T-helper 22 cell (primary cell): ENCODE measurements at places on chromosomes 1 and 21.

GRCh38 chr1:151703813-151704212 is 12.8 kb downstream of the CELF3 start:
- DNase-seq = no peak

- DNase-seq = no peak
Measured at GRCh38 chr1:58994664-58995063, 210.8 kb upstream of the JUN start.

DNA sequence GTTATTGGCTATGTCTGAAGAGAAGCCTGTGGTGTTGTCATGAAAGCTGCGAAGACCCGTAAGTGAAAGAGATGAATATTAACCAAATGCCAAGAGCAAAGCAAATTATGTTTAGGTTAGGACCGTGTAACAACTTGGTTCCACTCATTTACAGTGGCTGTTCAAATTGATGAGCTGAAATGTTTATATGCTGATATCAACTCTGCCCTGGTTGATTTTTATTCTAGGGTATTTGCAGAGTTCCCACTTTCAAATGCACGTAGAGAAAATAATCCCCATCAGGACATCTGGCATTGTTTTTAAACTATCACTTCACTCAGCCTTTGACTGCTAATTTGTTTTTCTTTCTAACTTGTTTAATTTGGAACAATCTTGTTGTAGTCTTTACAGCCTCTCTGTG is 581.6 kb upstream of the ADAMTS5 start:
- DNase-seq = no peak

GRCh38 chr1:248755517-248755916 is at the start of gene LYPD8:
Gene LYPD8, minus strand, starts transcription at chr1:248755759. Its CDS starts 4,678 bp downstream, at chr1:248751081.
- DNase-seq = no peak

DNA sequence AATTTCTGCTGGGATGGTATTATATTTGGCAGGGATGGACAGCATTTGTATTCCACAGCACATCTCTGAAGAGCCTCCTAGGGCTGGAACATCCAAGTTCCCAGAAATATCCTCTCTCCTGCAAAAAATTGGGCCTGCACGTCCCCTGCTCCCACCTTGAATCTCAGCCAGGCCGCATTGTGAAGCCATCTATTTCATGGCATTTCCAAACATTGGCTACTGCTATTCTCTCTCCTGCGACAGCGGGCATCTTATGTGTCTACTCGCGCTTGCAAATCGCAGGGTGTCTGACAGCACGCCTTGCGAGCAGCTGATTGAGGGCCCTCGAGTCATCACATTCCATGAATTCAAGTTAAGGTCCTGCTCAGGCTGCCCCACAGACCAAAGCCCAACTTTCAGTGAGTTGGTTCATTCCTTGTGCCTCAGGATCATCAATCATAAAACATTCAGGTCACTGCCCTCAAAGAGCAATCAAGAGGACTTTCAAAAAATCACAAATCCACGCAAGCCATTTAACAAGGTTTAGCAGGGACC is 15.8 kb downstream of the RGS8 start:
- no peak for DNase-seq

DNA sequence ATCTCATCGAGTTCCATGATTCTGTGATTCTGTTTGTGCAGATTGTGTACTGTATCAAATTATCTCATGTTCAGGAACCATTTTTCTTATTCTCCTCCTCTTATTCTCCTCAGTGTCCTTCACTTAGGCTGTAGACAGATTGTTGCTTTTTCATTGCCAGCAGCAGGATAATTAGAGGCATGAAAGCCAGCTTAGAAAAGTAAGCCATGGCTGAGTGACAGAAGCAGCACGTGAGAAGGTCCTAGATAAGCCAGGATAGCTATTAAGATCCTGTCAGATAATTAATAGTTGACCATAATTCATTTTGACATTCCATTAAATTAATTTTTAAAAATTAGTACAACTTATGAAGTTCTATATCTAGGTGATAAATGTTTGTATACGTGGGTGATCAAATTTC is 60.8 kb upstream of the PRKACB start:
- no peak for DNase-seq

GRCh38 chr1:229024528-229025130 is 246.3 kb upstream of the RAB4A start:
- no peak for DNase-seq
